ENCODE measurements at places on chromosomes 1 and 21.

DNA sequence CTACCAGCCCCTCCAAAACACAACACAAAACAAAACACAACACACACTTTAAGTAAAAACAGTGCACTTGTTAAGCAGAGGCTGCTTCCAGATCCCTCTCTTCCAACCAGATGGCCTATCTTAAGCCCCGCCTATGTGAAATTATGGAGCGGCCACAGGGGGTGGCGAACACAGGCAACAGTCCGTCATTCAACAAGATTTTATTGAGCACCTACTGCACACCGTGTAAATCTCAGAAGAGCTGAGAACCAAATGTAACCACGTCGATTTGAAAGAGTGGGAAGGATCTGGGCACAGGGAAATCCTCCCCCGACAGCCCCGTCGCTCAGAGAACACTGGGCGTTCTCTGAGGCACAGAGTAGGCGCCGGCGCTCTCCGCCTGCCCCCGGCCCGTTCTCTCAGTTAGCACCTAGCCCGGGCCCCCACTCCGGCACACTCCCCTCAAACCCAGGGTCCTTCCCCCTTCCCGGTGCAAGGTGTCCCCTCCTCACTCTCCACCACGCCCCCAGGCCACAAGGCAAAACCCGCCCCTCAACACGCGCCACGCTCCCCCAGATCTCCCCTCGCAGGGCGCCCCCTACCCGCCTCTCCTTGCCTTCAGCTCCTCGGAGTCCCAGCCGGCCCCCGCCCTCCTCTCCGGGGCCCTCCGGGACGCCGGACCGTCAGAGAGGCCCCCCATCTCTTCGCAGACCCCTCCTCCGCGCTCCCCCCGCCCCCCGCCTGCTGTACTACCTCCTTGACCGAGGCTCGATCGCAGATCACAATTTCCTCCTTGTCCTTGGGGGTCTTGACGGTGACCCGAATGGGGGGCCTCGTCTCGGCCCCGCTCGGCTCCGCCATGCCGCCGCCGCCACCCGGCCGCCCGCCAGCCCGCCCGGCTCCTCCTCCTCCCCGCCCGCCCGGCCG lies 483 bp downstream of the UBQLN4 start:
- DNase-seq: peak; percentile 68

DNA sequence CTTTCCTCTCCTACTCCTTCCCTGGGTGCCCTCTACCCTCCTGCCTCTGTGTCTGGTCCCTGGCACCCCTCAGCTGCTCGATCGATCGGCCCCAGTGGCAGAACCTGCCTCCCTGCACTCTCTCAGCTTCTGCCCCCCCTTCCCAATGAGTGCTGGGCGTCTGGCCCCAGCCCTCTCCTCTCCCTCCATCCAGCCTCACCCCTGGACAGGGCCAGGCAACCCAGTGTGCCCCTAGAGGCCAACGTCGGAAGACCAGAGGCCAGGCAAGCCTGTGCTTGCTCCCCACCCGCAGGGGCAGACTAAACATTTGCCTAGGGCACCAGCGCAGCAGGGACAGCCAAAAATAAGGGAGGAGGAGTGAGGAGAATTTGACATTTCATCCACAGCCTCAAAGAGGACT lies 43.5 kb downstream of the LGR6 start:
- peak; percentile 35 for DNase-seq

DNA sequence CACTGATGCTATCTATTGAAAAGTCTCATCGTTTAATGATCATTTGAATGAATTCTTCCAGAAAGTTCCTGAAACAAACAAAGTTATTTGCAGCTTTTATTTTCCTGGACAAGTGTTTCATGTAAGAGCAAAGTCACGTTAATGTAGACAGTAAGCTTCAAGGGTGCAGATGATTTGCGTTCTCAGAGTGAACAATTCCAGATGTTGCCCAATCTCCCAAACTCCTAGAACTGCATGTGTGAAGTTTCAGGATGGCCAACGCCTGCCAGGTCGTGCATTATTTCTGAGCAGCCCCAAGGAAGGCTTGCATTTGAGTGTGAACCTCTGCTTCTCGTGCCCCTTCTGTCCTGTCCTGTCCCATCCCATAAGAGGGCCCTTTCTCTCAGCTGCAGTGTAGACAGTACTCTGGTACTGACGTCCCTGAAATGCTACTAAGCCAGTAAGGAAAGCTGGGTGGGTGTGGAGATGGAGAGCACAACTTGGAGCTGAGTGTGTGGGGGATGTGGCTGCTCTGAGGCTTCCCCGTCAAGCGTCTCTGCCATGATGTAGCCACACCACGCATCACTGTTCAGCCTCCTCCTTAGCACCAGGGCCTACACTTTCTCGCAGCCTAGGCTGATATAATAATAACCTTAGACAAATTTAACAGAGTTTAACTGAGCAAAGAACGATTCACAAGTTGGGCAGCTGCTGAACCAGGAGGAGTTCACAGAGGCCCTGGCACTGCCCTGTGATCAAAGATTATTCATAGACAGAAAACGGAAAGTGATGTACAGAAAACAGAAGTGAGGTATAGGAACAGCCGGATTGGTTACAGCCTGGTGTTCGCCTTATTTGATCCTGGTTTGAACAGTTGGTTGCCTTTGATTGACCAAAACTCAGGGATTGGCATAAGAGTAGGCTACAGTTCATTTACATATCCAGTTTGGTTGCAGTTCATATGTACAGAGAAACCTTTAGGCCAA lies 50.4 kb downstream of the RHOU start:
- DNase-seq: no peak

DNA sequence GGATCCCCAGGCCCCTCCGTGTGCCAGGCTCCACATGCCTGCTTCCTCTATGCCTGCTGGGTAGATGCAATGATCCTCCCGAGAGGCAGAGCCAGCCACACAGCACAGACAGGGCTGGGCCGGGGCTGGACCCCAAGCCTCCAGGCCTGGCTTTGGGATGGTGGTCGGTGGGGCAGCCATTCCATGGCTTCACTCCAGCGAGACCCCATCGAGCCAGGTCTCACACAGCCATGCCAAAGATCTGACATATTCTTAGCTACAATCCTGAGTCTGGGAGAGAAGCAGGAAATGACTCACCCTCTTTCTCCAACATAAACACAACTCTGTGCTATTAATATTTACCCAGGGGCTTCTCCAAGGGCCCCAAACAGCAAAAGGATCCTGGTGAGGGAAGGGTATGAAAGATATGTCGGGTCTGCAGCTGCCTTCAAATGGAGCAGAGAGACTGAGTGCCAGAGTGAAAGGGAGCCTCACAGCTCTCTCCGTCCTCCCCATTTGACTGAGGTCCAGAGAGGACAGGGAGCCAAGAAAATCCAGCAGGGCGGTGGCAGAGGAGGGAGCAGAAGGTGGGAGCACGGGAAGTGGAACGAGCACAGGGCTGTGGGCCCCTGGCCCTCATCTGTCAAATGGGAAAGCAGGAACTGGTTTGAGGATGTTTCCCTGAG lies 639.5 kb downstream of the MATN1 start:
- DNase-seq: no peak

GRCh38 chr1:159200769-159201168 lies 3.9 kb upstream of the ACKR1 start:
- no peak for DNase-seq

DNA sequence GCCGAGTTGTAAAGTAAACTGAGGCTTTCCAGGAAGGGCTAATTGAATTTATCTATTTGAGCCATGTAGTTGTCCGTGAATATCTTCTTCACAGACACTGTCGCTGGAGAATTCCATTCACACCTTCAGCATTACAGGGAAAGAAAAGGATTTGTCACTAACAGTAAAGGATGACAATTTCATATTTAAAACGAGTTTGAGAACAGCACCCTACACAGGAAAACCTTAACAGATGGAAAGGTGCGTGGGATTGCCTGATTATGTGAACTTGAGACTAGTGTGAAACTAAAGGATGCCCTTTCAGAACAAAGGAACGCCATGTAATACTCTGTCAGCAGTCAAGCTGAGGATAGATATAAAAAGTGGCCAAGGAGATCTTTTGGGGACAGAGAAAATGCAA lies 492.5 kb upstream of the ADGRL2 start:
- no peak for DNase-seq

GRCh38 chr1:204730826-204731459 lies 45.4 kb upstream of the LRRN2 start:
- DNase-seq: no peak

DNA sequence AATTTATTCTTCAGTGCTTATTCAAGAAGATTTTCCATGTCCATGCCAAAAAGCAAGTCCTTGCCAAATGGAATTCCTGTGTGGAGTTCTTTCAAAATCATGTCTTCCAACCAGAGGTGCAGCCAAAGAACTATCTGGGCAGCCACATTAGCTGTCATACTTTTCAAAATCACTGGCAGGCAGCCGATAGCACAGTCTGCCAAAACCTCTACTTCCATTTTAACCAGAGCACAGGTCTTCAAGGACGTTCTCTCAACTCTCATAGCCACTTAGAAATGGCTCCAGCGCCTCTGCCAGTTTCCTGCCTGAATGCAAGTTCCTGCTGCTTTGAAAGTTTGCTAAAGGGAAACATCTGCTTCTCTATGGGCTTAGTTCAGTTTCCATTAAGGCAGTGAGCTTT lies 975.7 kb upstream of the ADGRL4 start:
- DNase-seq: no peak

DNA sequence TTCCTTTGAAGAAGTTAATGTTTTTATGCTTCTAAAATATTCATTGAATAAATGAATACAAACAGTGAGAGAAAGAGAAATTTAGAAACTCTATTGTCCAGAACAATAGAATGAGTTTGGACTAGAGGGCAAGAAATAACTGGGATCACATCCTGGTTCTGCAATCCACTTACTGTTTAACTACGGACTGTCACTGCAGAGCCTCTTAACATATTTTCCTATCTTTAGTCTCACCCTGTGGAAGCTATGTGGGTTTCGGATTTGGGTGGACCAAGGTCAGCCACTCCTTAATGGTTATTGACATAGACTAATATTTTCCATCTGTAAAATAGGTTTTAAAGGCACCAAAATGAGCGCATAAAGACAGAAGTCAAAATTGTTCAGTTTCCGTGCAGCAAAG lies 116.6 kb downstream of the UBE2U start:
- no peak for DNase-seq

- no peak for DNase-seq
Observed at GRCh38 chr1:37485902-37486679, 11.7 kb downstream of the ZC3H12A start.

DNA sequence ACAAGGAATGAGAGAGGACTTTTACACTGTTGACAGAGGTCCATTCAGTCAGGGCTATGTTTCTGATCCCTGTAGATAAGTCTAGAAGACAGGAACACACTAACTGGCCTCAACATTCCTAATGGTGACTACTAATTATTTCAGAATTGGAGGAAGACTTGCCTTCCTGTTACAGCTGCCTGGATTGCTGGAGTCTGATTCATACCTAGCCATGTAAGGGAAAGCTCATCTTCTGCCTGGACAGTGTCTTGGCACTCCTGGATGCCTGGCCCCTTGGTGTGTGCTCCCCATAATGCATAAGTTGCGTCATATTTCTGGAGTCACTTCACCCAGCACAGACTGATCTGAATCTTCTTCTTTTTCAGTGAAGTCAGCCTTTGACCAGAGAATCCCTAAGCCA lies 326.0 kb upstream of the RUNX1 start:
- no peak for DNase-seq

DNA sequence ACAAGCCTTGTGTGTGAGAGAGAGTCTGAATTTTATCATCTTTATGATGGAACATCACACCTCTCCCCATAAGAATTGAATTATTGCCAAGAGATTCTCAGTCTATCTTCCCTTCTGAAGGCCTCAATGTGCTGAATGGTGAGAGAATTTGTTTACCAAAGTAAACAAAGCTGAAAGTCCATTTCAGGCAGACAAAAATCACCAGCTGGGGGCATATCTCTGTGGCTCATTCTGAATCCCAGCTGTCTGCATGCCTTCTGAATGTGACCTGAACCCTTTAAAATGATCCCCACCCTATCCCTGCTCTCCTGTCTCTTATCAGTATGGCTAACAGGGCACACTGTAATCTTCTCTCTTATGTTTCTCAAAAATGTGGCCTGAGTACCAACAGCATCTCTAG lies 99.1 kb upstream of the CAMK1G start:
- no peak for DNase-seq

DNA sequence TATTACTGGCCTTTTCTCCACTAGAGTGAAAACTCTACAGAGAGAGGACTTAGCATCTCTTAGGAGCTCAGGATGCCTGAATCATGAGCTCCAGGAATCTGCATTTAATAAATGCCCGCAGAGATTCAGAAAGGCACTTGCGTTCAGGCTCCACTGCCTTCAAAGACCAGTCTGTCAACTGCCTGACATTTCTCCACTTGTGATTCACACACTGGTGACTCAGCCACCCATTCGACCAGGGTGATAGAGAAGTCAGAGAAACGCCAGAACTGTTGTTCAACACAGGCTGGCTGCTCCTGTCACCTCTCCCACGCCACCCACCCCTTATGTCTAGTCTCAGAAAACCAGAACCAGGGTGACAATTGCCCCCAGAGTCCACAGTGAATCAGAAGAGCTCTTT lies 26.9 kb upstream of the LBR start:
- peak; percentile 88 for DNase-seq

- no peak for DNase-seq
Observed at GRCh38 chr1:97608272-97608671, 312.6 kb downstream of the DPYD start.

- DNase-seq: no peak
Observed at GRCh38 chr21:25425156-25425555, 182.1 kb downstream of the MRPL39 start.

GRCh38 chr21:16022921-16023320 lies 293.1 kb downstream of the USP25 start:
- no peak for DNase-seq

DNA sequence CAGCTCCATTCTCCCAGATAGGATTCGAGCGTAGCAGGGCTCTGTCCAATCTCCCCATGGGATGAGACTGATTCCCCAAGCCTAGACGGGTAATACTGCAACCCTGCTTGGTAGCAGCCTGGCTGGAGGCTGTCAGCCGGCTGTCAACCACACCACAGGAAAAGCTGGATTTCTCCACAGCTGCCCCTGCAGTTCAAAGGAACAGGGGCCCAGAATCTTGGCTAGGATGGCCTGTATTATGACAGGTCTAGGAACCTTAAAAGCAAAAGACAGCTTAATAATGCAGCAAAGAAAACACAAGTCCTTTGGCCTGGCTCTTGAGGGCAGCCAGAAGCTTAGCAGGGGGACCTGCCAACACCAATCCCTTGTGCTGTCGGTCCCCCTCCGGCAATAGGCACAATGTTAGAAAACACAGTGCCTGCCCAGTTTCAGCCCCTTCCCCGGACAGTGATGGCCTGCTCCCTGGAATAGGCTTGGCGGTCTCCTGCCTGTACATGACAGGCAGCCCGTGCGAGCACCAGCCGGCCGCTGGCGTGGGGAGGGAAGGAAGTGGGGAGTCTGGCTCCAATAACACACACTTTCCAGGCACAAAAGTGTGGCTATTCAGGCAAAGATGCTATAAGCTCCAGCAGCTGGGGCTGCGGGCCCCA lies 90.5 kb downstream of the TRABD2B start:
- no peak for DNase-seq

GRCh38 chr1:241270016-241270415 lies 87.0 kb downstream of the RGS7 start:
- DNase-seq: no peak

DNA sequence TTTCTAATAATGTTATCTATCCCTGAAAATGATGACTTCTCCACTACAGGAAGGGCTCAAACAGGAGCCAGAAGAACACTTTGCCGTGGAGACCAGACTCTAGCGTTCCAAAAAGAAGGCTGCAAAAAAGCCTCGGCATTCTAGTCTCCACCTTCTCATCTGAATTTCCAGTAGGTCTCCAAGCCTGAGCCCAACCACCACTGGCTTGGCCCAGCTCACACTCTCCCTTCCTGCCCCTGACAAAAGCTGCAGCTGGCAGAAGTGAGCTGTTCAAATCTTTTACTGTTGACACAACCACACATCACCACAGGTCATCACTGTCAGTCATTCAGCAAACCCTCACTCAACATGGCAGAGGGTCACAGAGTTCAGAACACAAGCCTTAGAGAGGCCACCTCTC lies 69.3 kb downstream of the CAMK2N1 start:
- DNase-seq: no peak
